ENCODE measurements at places on chromosomes 5 and 9.

GRCh38 chr5:86795659-86796058 is 177.9 kb downstream of the COX7C start:
- no peak for DNase-seq

DNA sequence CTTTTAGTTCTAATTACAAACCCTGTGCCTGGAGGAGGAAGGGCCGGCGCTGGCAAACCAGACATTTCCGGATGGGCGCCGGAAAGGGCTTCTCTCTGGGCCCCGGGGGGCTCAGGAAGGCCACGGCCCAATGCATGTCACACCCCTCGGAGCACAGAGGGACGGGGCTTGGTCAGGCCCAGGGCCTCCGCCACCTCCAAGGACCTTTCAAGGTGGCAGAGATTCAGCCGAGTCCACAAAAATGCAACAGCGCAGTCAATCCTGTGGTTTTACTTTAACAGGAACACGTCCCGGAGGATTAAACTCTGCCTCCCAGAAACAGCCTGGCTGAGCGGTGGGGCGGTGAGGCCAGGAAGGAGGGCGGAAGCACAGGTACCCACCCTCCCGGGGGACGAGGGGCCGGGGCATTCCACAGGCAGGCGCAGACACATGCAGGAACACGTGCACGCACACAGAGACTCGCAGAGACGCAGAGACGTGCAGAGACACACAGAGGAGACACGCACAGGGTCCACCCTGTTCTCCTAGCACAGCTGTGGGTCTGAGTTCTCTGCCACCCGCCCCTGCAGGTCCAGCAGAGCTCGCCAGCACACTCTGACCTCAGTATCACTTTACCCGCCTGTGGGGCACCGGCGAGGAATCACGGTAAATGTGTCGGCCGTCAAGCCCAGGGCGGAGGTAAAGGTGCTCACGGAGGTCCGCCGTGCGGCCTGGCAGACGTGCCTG is 23.0 kb downstream of the SLC9A3 start:
- DNase-seq: no peak

GRCh38 chr5:171743436-171744076 is 42.1 kb upstream of the SMIM23 start:
- no peak for DNase-seq

- no peak for DNase-seq
Measured at GRCh38 chr5:155792873-155793272, 534.1 kb upstream of the SGCD start.

DNA sequence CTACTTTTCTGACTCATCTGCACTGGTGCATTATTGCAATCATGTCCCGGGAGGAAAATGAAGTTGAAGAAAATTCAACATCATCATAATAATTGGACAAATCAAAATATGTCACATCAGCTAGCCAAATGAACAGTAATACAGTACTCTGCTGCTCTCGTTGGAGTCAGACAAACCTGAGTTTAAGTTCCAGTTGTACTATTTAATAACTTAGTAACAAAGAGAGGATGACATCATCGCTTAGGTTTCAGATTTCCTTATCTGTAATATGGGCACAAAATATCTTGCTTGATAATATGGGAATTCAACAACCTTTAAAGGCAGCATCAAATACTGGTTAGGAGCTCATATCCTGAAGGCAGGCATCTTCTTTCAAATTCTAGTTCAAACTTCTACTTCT is 1248.9 kb upstream of the ACO1 start:
- no peak for DNase-seq

DNA sequence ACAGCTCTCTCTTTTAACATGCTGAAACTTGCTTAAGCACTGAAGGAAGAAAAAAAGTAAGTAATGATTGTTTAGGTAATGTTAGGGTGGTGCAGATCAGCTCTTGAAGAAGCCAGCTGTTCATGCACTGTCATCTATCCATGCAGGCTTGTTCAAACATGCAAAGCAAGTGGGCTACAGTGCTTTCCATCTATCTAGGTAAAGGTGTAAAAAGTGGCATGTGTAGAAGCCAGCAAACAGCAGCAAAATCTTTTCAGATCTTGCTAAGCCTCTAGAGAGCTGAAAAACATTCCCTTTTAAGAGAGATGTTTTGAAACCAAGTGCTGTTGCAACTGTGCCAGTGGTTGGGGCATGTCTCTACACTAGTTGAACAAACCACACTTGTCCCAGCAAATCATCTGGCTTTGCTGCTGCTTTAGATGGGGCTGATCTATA is 214.4 kb downstream of the EFNA5 start:
- no peak for DNase-seq

DNA sequence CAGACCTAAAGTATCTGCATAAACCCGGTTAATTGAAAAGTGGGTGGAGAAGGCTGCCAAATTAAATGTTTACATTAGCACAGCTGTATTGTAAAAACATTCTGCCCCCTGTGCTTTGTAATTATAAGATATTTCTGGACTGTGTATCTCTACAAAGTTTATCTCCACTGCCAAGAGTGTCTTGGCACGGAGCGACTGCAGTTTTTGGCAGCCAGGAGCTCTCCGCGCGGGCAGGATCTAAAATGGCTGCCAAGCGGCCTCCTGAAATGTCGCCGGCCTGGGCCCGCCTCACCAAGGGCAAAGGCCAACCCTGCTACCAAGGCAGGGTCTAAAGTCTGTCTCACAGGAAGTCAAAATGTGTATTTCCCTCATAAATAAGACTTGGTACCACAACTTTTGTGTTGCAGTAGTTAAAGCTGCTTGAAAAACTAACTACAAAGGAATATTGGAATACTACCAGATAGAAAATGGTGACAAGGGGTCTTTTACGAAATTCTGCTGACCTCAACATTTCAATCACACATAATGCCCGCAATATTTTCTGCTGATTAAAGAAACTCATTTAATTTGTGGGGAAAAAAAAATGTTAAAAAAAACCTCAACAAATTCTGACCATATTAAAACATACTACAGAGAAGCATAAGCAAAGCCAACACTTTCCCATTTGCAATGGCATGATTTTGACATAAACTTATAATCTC is 110.4 kb downstream of the NFIB start:
- DNase-seq: no peak

GRCh38 chr5:136042665-136043121 is 13.9 kb downstream of the TGFBI start:
- DNase-seq: no peak

DNA sequence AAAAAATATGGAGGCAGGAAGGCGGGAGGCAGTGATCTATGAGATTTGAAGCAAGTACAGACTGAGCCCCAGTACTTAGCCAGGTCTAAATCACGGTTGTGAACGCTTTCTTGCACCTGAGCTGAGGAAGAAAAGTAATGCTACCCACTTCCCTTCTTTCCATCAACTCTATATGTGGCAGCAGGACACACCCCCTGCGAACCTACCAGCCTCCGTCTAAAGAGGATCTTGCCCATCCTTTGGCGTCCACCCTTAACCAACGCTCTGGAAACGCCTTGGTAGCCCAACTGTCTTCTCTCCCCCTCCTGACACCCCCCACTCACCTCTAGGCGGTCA is 545 bp downstream of the HMGCS1 start:
- no peak for DNase-seq

GRCh38 chr9:129712634-129713401 is 40.0 kb downstream of the PTGES start:
- DNase-seq: no peak

GRCh38 chr5:16737620-16738364 is 121.0 kb upstream of the RETREG1 start:
- DNase-seq: no peak

- DNase-seq: no peak
Measured at GRCh38 chr5:24325306-24325832, 319.4 kb downstream of the CDH10 start.

DNA sequence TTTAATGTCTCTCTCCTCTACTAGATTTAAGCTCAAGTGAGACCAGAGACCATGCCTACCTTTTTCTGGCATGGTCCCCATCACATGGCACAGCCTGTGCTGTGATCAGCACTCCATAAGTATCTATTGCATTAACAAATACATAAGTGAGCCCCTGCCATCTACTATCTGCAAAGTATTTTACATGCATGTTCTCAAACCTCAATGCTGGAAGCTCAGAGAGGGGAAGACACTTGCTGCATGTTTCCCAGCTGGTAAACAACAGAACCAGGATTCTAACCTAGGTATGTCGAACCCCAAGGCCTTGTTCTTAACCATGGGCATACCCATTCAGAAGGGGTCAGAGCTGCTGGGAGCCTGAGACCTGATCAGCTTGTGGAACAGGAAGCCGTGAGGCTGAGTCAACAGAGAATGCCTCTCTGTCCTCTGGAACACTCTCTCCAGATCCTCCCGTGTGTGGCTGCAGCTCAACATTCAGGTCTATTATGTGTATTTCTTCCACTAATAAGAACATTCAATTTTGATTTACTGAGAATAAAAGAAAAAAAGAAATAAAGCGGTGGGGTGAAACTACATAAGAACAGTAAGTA is 232.5 kb upstream of the MSX2 start:
- no peak for DNase-seq

- DNase-seq: no peak
Measured at GRCh38 chr5:85030316-85031084, 645.8 kb upstream of the EDIL3 start.

- DNase-seq: no peak
Measured at GRCh38 chr9:107571148-107571547, 81.6 kb upstream of the KLF4 start.

DNA sequence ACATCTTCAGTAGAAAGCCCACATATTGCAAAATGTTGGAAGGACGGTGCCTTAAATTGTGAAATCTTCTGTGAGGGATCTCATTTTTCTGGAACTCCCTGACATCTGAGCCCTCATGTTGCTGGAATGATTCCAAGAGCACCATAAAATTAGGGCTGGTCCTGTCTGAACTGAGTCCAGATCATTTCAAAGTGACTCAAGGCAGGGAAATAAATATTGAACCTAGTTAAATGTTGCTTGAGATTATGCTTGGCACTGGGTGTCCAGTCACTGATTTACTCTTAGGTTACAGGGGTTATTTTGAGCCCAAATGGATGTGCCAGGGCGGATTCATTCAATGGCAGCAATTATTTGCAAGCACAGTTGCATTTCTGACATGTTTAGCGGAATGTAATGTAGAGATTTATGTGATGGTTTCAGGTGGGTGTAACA is 437.0 kb downstream of the PIK3R1 start:
- DNase-seq: no peak

GRCh38 chr5:116576053-116576713 is 1.6 kb upstream of the SEMA6A start:
- DNase-seq: no peak

DNA sequence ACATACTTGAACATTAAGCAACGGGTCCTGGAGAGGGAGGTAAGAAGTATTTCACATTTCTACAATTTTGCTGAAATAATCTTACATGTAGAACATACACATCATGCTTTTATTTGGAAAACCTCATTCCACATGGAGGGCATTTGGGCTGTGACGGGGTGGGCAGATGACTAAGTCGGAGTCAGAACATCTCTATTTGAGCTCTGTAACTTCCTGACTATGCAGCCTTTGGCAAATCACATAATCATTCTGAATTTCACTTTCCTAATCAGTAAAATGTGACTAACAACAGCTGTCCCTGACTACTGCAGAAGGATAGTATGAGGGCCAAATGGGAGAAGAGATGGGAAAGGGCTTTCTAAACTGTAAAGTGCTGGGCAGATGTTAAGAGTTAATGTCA is 17.1 kb upstream of the IL6ST start:
- DNase-seq: peak; percentile 25

DNA sequence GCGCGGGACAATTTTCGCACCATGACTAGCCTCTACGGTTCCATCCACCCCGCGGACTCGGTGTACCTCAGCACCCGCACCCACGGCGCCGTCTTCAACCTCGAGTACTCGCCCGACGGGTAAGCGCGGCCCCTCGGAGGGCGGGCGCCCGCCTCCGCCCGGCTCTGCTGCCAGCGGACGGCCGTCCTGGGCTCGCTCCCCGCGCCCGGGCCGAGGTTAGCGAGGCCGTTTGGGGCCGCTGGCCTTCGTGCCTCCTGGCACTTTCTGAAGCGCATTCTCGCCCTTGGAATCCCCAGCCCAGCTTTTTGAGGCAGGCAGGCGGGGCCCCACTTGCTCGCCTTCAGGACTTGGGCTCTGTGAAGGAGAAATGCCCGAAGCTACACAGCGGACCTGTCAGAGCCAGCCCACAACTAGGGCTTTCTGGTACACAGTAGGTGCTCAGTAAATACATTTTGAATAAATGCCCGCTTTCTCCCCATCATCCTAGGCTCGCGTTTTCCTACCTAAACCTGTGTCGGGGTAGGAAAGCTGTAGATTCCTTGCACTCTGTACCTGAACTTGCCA is 772 bp downstream of the DCAF10 start:
- peak; percentile 36 for DNase-seq

GRCh38 chr5:59823420-59823819 is 70.1 kb downstream of the PDE4D start:
- no peak for DNase-seq

GRCh38 chr5:3957658-3958057 is 362.0 kb downstream of the IRX1 start:
- DNase-seq: no peak

DNA sequence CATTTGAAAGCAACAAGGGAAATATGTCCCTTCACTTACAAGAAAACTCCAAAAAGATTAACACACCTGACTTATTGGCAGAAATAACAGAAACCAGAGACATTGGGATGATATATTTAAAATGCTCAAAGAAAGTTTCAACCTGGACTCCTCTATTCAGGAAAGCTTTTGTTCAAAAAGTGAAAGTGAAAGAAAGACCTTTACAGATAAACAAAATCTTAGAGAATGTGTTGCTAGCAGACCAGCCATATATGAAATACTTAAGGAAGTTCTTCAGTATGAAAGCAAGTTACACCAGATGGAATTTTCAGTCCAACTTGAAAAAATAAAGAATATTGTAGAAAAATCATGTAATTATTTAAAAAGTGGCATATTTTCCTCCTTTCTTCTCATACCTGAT is 1075.1 kb downstream of the NR2F1-AS1 start:
- DNase-seq: no peak

- no peak for DNase-seq
Measured at GRCh38 chr5:96198356-96199058, 234.5 kb downstream of the PCSK1 start.

GRCh38 chr5:78568212-78568611 is 80.4 kb downstream of the LHFPL2 start:
- DNase-seq: no peak

- DNase-seq: no peak
Measured at GRCh38 chr5:175824676-175825075, 46.7 kb upstream of the CPLX2 start.

DNA sequence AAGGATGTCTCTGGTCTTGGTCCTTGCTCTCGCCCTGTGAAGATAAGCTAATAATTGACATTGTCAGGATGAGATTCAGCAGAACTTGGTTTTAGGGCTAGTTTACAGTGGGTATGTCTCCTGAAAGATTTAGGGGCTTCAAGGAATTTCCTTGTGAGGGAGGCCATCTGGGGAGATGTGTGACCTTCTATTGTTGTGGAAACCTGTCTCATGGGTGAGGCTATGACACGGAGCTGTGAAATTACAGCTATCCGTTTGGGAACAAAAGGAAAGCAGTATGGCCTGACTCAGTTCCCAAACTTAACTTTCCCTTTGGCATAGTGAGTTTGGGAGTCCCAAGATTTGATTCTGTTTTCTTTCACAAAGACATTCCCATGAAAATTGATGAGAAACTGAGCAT is 142.0 kb downstream of the PARP8 start:
- no peak for DNase-seq

GRCh38 chr9:38641985-38642864 is 21.8 kb upstream of the ANKRD18A start:
- DNase-seq: no peak
